T-helper 1 cell (primary cell): ENCODE measurements at places on chromosomes 4 and X.

- DNase-seq, result no peak
These were observed 27.3 kb upstream of the CRLF2 start for GRCh38 chrX:1239681-1240142.

- DNase-seq, result no peak
These were observed 51.5 kb downstream of the SLC2A9 start for GRCh38 chr4:9969526-9970398.

GRCh38 chr4:75514949-75515612, 808 bp downstream of the THAP6 start:
- no peak for DNase-seq

GRCh38 chrX:148513661-148514060, 13.2 kb downstream of the AFF2 start:
- DNase-seq, result no peak

DNA sequence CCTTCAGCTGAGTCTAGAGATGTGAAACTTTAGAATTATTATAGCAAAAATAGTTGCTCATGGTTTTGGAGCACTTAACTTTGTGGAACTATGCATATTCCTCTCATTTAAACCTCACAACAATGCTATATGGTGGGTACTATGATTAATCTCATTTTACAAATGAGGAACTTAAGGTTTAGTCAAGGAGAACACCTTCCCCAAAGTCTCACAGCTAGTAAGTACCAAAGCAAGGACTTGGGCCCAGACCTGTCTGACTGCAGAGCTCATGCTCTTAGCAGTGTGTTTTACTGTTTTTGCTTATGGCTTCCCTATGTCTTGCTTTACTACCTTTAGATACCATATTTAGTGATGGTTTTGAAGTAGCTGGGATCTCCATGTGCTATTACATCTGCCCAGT, 5.1 kb downstream of the UBE2A start:
- no peak for DNase-seq

GRCh38 chr4:112073181-112073580, 72.1 kb upstream of the FAM241A start:
- DNase-seq, result no peak

DNA sequence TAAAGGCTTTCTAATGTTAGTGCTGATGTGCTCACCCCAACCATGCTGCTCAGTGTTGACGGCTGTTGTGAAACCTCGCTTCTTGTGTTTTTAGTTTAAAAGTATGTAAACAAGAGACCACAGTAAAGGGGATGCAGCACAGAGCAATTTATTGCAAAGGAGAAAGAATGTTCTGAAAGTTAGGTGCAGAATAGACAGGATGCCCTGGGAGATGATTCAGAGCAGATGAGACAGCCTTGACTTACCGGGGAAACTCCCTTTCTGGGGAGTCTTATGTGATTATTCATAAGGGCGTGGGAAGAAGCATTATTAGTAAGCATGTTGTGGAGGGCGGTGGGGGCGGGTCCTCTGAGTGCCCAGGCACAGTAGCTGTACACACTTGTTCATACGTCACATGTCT, 47.7 kb downstream of the EVC start:
- no peak for DNase-seq

DNA sequence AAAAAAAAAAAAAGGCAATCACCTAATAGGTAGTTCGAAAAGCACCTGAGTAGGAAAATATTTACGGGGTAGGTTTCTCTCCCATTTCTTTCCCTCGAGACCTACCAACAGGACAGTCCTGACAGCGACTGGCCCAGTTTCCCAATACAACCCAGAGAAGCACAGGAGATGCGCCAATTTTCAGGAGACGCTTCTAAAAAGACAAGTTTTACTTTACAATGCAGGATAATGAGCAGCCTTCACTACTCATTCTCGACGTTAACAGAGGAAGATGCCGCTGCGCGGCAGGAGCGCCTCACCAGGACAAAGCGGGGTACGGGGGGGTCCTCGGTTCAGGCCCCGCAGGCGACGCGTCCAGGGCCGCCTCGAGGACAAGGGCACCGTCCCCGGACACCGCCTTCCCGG, 708 bp downstream of the BCLAF3 start:
- no peak for DNase-seq

GRCh38 chrX:15143050-15143824, 126.6 kb downstream of the ASB9 start:
- DNase-seq, result peak; percentile 30

DNA sequence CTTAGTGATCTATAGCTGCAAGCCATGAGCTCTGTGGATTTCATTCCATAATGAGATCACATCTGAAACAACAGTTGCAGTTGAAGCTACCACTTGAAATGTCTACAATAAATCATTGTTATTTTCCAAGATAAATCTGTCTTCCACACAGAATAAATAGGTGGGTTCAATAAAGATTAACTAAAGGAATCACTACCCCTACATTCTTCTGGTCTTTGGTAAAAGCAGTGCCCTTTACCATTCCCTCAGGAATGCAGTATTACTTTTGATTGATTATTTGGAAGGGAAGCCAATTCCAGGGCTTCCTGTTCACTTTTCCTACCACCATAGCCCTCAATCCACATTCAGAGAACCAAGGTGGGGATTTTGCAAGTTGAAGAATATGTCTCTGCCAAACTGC, 38.9 kb upstream of the MAP9 start:
- no peak for DNase-seq

DNA sequence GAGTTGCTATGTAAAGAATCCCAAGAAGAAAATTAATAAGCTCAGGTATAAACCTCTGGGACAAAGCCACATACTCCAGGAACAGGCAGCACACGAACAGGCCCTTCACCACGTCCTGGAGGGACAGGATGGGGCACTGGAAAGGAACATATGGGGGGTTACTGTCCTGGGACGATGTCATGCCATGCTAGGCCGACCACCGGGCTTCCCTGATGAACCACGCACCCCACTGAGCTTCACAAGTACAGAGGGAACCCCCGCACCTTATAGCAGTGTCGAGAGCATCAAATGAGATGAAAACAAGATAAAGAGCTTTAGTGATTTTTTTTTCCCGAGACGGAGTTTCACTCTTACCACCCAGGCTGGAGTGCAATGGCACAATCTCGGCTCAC, 19.1 kb downstream of the NOP14 start:
- DNase-seq, result no peak

DNA sequence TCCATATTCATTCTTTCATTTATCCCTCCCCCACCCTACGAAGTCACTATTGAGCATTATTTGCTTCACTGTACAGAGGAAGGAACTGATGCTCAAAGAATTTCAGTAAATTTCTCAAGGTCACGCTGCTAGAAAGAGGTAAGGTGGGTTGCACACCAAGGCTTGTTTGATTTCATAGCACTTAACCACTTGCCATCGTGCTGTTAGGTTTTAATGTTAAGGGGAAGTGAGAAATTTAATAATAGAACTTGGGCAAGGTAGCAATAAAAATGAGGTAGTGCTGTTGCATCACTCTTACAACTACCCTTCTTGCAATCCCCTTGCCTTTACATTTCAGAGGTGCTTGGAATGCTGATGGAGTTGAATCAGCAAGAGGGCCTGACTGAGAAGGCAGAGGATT, 343.1 kb downstream of the MID1IP1 start:
- DNase-seq, result no peak

- no peak for DNase-seq
These were observed 20.8 kb upstream of the PRPS2 start for GRCh38 chrX:12770440-12770839.

GRCh38 chr4:174213731-174214100, 69.8 kb downstream of the FBXO8 start:
- no peak for DNase-seq

- no peak for DNase-seq
These were observed 13.4 kb upstream of the P2RY10 start for GRCh38 chrX:78931814-78932213.

DNA sequence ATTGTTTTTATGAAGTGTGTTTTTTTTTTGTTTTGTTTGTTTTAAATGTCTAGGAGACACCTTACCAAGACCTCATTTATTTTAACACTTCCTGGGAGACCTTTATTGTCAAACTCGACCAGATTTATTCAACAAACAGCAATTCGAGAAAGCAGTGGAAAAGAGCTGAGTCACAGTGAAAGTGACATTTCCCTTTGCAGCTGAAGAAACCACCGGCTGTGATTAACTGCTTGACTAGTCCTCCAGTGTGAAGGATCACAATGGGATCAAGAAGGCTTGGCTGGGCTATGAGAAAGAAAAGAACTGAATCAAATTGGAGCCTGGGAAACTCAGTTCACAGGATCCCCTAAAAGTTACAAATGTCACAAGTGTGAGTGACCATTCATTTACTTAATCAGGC, 11.9 kb upstream of the ADH7 start:
- DNase-seq, result no peak

DNA sequence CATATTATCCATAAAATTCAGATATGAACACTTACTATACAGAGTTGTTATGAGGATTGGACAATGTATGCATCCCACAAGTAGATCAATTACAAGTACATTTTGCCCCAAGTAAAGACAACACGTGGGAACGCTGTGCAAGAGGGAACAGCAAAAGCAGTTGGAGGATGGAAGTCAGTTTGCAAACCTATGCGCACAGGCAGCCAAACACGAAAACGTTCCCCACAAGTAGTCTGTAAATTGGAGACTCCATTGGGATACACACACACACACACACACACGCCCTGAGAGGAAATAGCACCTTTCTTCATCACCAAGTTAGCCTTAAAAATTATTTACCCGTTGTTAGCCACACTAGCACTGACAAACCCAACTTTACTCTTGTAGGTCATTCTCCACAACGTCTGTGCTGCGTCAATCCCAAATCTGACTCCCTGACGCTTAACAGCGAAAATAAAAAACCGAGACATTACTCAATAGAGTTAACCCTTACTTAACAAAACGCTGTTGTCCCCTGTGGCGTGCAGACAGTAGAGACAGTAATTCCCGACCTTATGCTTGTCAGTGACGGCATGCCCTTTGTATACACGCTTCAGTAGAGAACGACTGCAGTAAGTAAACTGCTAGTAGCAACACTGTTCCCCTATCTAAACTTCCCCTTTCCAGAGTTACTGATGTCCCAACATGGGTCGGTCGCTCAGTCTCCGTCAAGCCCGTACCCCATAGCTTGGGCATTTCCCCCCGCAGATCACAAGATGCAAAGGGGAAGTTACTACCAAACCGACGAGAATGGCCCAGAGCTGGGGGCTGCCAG, 730 bp downstream of the MANBA start:
- peak; percentile 28 for DNase-seq

DNA sequence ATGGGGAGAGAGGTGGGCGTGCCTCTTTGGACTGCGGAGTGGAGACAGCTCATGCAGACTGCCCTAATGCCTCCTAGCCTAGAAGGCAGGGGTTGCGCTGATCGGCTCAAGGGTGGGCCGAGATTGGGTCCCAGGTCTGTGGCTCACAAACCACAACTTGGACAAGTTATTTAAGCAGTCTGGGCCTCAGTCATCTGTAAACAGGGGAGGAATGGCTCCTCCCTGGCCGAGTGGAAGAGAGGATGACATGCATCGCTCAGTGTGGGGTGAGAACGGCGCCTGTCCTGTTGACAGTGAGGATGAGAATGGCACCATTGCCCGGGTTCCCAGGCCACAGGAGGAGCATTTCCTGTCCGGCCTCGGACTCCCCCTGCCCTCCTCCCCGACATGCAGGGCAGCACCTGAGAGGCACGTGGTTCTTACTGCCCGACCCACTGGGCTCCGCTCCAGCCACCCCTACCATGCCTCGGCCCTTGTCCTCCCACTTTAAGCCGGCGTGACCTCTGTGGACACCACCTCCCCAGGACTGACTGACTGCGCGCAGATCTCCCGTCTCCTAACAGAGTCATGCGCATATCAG, 40.3 kb upstream of the GRPEL1 start:
- no peak for DNase-seq

- DNase-seq, result no peak
These were observed 88.2 kb upstream of the TECRL start for GRCh38 chr4:64497491-64497890.

GRCh38 chr4:3168029-3168428, 80.9 kb upstream of the MSANTD1 start:
- DNase-seq, result no peak

DNA sequence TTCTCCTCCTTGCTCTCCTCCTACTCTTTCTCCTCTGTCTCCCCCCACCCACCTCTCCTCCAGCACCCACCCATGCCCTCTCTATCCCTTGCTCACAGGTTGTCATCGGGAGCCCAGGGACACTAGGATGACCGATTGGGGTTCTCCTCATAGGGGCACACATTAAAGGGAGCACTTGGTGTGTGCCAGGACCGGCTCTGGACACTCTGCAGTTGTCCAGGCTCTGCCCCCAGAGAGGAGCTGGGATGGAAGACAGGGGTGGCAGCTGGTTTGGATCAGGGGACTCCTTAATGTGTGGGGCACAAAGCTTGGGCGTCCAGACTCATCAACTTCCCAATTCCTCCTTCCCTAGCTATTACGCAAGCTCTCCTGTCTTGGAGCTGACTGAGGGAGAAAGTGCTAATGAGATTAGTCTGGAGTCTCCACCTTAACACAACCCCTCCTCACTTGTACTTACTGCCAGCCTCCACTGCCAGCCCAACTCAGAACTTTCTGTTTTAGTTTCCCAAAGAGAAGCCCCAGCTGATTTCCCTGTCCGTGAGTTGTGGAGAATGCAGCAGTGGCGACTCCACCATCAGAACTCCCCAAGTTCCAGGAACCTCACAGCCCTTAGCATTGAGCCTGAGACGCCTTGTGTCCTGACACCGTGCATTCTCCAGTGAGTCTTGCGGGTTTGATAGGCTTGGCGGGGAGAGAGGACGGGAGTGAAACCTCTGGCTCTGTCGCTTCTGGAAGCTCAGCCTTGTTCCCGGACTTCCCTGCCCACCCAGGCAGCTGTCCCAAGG, 52.2 kb downstream of the CXorf49B start:
- DNase-seq, result no peak

GRCh38 chrX:153306527-153307115, 14.9 kb downstream of the PNMA6F start:
- no peak for DNase-seq

DNA sequence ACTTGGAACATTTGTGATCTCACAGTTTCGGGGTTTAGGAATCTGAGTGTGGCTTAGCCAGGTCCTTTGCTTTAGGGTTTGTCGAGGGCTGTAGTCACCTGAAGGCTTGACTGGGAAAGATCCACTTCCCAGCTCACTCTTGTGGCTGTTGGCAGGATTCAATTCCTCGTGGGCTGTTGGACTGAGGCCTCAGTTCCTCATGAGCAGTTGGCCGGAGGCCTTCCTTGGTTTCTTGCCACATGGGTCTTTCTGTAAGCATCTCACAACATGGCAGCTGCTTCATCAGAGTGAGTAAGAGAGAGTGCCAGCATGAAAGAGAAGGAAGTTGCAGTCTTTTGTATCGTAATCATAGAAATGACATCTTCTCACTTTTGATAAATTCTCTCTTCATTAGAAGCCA, 11.1 kb downstream of the TXLNG start:
- no peak for DNase-seq

DNA sequence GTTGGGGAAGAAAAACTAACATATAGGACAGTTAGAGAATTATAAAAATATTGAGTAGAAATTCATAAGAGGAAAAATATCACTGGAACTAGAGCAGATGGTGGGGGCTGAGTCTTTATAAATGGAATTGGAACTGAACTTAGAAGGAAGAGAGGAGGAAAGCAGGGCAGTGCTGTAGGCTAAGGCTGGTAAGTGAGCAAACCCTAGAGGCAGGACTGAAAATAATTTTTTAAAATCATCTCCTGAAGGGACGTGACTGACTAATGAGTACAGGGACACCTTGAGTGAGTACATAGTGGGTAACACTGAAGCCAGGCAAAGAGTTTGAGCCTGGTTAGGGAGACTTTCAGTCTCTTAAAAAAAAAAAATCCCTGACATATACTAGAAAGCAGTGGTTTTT, 63.3 kb downstream of the GALNT7 start:
- no peak for DNase-seq

GRCh38 chr4:126772662-126773061, 860.1 kb upstream of the INTU start:
- no peak for DNase-seq

- no peak for DNase-seq
These were observed 48.4 kb downstream of the ZBTB49 start for GRCh38 chr4:4338210-4339001.
